ENCODE measurements at places on chromosomes 13 and 19.

DNA sequence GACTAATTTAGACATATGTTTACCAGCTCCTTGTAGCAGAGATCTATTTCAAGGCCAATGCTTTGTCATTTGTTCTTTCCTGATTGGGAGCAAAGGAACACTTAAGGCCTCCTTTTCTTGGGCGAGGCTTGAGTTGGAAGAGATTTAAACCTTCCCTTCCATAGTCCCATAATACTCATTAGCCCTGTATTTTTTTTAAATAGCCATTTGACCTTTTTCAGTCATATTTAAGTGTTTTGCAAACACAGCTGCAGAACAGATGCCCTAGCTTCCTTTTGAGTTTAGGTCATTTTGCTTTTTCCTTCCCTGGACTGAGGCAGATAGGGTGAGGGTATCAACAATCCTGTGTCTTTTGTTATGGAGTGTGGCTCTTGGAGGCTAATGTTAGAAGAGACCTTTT is 198.3 kb downstream of the NBEA start:
- no peak for DNase-seq

GRCh38 chr19:34428549-34429285 is 536 bp downstream of the UBA2 start:
- DNase-seq, result peak; percentile 89

- DNase-seq, result peak; percentile 60
Measured at GRCh38 chr13:113864273-113864890, 506 bp upstream of the GAS6 start.

- DNase-seq, result no peak
Measured at GRCh38 chr19:9786342-9786741, 17.8 kb upstream of the ZNF846 start.

DNA sequence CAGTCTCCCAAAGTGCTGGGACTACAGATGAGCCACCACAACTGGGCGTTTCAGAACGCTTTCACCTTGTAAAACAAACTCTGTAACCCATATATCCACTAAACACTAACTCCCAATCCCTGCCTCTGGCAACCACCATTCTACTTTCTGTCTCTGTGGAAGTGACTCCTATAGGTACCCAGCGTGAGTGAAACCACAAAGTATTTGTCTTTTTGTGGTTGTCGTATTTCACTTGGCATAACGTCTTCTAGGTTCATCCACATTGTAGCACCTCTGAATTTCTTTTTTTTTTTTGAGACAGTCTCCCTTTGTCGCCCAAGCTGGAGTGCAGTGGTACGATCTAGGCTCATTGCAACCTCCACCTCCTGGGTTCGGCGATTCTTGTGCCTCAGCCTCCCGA is 44.8 kb downstream of the BRD4 start:
- no peak for DNase-seq

GRCh38 chr13:39185326-39185725 is 147.1 kb downstream of the NHLRC3 start:
- DNase-seq, result no peak

DNA sequence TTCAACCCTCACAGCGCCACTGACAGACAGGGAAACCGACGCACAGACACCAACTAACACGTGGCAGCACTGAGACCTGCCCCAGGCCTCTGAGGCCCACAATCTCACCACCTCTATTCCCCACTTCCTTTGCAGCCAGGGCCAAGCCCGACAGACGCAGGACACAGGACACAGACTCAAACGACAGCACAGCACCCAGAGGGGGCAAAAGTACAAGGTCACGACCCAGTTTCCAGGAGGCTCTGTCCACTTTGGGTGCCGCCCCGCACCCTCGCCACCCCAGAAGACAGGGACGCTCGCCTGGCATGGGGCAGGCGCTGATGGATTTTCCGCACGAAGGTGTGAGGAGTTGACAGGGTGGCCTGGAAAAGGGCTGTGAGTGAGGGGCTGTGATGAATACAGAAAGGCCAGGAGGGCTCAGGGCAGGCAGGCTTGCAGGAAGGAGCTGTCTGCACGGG is 48.8 kb downstream of the MLLT1 start:
- no peak for DNase-seq

- no peak for DNase-seq
Measured at GRCh38 chr13:112893570-112894422, 75.2 kb upstream of the MCF2L start.

GRCh38 chr13:105231579-105231978 is 1303.9 kb downstream of the EFNB2 start:
- DNase-seq, result no peak

DNA sequence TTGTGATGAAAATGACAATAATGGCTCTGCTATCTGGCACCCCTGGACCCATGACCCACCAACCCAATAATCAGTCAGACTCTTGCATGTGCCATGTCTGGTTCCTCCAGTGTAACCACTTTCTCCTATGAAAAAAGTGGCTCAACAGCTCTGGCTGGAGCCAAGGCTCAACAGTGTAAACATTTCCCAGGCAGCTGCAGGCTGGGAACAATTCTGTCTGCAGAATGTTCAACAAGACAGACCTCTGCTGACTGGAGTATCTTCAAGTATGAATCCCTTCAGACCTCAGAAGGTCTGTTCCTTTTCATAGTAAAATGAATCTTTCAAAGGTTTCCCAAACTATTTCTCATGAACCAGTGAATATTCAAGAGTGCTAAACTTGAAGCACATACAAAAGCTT is 410.1 kb upstream of the HTR2A start:
- no peak for DNase-seq

GRCh38 chr13:98966019-98966418 is 11.8 kb downstream of the DOCK9 start:
- no peak for DNase-seq

DNA sequence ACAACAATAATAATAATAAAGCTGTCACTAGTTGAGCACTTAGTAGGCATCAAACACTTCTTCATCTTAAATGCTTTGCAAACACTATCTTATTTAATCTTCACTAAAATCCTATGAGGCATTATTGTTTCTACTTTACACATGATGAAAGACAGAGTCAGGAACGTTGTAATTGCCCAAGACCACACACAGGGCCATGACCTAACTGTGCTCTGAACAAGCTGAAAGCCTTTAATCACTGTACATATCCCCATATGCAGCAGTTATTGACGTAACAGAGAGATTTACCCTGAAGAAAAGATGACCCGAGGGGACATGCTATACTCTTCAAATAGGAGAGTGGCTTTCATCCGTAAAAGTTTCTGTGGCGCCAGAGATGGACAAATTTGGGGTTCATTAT is 53.0 kb downstream of the SACS start:
- DNase-seq, result no peak

GRCh38 chr13:23673354-23673753 is 103.1 kb downstream of the TNFRSF19 start:
- no peak for DNase-seq

DNA sequence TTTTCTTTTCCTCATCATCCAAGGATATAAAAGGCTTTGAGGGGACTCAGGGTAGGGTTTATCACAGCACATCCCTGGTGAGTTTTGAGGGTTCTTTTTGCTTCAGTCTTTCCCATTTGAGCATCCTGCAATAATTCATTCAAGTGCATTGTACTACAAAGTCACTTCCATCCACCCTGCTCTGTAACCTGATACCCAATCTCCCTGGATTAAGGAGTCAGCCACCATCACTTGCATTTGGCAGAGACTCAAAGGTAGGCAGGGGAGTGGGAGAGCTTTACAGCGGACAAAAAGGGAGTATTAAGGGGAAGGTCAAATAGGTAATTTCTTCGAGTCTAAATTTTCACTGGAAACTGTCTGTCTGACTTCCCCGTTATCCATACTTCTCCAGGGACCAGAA is 216.1 kb upstream of the TMTC4 start:
- no peak for DNase-seq

DNA sequence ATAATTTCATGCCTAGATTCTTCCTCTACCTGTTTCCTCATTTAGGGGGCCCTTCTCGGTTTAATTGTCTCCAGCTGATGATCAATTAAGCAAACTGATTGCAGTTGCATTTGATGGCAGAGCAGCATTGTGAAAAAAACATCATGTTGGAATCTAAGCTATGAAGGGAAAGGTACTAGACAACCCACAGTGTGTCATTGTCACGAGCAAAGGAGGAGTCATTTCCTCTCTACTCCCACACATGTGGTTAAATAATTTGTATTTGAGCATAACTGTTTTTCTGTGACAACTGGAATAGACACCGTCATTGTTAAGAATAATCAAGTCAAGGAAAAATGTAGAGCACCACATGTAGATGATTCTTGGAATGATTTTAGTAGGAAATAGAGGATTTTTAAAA is 240.3 kb downstream of the DCT start:
- DNase-seq, result no peak

- no peak for DNase-seq
Measured at GRCh38 chr13:24083141-24083540, 77.4 kb upstream of the SPATA13 start.

GRCh38 chr13:20394506-20394905 is 131.2 kb downstream of the CRYL1 start:
- no peak for DNase-seq

DNA sequence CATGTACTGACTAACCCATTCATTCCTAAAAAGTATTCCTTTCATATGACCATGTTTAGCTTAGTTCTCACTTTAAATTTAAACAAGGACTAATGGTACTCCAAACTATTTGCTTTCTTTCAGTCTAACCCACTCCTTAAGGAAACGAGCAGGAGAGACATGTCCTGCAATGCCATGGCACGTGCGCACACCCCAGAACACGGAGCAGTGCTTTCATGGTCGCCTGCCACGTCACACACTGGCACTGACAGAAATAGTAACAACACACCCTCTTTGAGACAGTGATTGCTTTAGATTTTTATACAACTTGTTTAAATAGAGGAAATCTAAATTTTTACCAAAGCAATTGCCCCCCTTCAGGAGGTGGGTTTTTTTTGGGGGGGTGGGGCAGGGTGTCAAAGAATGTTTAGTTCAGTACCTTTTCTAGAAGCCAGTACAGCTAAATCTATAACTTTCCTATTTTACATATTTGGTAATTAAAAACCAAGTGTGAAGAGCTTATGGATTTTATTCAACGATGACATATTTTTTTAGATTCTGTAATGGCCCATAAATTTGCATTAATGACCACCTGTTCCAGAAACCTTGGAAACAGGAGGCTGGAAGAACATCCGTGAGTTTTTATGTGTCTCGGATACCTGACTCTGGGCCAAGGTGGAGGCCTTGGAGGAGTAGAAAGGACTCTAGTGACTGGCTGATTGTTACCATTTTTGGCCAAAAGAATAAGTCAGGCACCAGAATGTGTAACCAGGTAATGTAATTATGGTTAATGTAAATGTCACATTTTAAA is 247.1 kb downstream of the DCT start:
- DNase-seq, result no peak

DNA sequence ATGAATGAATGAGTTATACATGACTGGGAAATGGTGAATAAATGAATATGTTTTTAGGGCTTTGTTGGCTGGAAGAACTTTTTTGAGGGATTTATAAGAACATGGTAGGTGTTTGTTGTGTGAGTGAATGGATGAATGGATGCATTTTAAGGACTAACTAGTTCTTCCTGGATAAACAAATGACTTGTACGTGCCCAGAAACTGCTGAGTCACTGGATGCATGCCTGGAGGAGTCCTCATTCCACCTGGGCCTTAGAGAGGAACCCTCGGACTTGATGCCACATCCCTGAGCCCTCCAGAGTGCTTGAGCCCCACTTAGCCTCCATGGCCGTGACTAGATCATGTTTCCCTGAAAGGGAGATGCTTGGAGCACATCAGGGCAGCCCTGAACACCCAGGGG is 153.4 kb downstream of the DPF1 start:
- no peak for DNase-seq

DNA sequence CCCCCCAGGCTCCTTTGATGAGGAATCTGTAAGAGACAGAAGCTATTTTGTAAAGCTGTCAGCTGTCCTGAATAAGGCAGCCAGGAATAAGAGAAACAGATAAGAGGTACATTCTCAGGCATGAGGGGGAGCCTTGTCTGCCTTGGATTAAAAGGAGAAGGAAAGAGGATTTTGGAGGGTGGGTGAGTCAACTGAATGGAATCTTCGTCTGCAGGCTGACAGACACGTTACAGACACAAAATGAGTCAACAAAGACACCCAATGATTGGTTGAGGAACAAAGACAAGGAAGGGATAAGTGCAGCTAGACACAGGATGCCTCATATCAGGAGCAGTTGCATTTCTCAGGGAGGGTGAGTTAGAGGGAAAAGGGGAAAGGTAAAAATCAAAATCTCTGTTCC is 162.5 kb downstream of the OLFM4 start:
- DNase-seq, result no peak

DNA sequence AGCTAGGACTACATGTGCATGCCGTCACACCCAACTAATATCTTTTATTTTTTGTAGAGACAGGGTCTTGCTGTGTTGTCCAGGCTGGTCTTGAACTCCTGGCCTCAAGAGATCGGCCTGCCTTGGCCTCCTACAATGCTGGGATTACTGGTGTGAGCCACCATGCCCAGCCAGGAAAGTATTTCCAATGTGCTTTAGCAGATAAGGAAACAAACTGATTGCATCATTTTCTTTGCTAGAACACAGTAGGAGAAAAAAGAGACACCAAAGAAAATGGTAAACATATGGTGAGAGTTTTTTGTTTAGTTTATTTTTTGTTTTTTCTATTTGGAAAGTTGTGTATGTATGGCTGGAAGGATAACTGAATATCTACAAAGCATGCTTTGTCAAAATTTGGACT is 46.9 kb upstream of the AKAP11 start:
- DNase-seq, result no peak

- DNase-seq, result no peak
Measured at GRCh38 chr19:50458396-50459066, 17.8 kb upstream of the EMC10 start.

DNA sequence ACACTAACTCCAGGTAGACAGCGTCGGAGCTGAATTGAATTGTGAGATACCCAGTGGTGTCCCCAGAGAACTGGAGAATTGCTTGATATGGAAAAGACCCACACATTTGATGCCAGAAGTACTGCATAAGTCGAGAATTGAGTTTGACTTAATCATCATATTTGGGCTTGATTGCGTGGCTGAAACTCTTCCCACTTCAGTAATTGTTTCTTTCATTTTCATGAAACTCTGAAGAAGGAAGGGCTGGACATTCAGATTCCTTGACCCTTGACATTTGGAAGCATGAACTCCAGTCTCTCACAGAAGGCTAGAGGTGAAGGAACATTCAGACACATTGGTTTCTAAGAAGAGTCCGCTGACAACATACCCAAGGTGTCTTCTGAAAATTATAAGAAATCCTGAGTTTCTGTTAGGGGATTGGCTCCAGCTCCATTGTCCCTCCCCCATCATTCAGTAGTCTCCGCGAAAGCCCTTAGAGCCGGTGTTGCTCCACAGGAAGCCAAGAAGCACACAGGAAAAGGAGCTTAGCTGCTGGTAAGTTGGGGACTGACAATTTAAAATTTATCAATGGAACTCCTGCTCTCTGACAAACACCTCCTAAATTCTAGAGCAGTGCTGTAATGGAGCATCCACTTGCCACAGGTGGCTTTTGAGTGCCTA is at the start of gene FPR2:
Gene FPR2, plus strand, starts transcription at position 484 of the 660 bp plus-strand sequence. CDS start 7,479 bp downstream, outside the sequence.
- DNase-seq, result no peak

Data from tibial artery (tissue), 4 donors.